ENCODE measurements at places on chromosomes 12 and 14.
A peak's percentile ranks its signal among the peaks of the same experiment; 100 is the strongest.

DNA sequence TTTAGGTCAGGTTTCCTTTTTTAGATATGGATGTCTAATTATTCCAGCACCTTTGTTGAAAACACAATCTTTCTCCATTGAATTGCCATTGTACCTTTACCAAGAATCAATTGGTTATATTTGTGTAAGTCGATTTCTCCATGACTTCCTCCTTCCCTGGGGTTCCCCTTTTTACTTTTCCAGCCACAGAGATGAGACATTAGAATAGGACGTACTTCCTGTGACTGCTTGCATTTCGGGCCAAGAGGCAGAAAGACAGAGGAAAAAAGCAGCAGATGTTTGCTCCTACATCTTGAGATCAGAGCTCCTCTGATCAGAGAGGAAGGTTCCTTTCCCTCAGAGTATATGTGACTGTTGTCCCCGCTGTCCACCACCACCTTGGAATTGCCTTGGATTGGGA lies 453.7 kb upstream of the RGS6 start:
- no peak for DNase-seq

DNA sequence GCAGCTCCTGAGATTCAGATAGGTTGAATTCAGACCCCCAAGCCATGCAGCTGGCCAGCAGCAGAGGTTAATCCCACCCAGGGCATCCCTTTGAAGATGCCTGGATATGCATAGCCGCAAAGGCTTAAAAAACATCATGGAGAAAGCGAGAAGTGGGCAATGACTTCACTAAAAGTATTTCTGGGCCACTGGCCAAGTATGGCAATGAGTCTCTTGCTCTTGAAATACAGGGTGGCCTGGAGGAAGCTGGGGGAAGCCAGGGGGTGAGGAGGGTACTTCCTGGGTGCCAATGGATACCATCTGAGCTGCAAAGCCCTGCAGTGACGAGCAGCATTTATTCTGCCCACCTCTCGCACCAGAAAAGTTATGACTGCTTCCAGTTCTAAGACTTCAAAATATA lies 539.3 kb upstream of the TBX3 start:
- DNase-seq: no peak

- peak; percentile 65 for DNase-seq
These were observed 913.9 kb upstream of the SEL1L start for GRCh38 chr14:82447586-82447985.

GRCh38 chr14:71232506-71232905 lies 325.2 kb downstream of the PCNX1 start:
- no peak for DNase-seq

GRCh38 chr12:22356231-22356630 lies 21.7 kb upstream of the ST8SIA1 start:
- no peak for DNase-seq

DNA sequence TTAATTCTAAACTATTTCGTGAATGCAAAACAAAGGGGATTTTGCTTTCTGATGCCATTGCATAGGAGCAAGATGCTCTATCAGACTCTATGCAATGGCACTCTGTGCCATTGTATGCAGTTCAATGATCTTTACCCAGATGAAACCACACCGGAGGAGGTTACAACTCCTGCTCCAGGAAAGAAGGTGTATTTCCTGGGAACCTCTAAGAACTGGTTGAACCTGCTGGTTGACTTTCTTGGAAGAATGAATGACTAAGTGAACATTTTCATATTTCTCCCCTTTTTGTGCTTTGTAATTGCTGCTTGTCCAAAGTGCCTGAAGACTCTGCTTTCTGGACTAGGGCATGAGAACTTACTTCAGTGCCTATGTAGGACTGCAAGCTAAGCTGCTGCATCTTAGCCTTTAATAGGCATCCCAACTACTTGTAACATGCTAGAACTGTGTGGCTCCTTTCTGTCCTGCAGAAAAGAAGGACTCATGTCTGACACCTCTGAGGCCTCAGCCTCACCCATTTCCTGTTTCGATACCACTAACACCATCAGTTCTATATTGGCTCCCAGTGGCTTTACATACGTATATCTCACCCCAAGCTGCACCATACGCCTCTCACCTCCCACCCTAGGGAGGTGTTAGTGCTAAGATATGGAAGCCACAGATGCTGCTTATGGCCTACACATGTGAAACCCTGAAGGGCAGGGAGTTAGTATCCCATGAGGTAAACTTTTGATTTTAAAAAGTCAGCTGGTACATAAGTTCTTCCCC lies 193.5 kb upstream of the CNOT2 start:
- DNase-seq: no peak

DNA sequence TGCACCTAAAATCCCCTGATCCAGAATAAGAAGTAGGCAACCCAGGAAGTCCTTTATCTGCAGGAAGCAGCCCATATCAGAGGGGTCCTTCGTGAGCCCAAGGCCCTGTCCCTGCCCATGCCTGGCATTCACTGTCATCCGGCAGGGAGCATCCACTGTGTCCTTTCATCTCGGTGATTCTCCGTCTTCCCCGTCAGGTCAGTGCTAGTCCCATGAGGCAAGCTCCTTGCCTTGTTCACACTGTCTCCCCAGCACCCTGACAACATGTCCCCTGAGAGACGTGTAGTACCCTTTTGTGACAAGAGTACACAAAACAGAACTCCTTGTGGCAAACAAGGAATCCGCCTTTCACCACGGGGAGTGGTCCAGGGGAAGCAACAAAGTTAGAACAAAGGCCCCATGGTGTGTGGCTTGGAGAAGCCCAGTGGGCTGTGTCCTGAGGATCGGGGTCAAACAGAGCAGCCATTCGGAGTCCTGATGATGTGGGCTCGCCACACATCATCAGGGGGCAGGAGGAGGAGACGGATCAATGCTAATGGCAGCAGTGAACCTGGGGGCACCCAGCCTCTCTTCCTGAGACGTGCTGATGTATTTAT lies 112.1 kb downstream of the DICER1 start:
- DNase-seq: no peak

DNA sequence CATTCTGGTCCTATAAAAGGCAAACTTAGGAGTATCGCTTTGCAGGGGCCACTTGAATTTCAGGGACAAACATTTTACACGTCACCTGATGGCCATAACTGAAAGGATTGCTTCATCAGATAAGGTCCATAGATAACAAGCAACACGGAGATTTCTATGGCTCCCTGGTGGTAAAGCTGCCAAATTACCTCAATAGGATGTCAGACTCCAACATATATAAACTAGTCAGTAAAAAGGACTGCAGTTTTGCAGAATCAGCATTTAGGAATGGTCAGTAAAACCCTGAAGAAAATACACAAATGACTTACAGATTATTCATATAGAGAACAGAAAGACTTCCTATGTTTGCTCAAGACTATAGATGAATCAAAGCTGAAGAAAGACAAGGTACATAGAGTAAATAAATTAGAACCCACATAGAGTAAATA lies 66.1 kb upstream of the GRIP1 start:
- no peak for DNase-seq

DNA sequence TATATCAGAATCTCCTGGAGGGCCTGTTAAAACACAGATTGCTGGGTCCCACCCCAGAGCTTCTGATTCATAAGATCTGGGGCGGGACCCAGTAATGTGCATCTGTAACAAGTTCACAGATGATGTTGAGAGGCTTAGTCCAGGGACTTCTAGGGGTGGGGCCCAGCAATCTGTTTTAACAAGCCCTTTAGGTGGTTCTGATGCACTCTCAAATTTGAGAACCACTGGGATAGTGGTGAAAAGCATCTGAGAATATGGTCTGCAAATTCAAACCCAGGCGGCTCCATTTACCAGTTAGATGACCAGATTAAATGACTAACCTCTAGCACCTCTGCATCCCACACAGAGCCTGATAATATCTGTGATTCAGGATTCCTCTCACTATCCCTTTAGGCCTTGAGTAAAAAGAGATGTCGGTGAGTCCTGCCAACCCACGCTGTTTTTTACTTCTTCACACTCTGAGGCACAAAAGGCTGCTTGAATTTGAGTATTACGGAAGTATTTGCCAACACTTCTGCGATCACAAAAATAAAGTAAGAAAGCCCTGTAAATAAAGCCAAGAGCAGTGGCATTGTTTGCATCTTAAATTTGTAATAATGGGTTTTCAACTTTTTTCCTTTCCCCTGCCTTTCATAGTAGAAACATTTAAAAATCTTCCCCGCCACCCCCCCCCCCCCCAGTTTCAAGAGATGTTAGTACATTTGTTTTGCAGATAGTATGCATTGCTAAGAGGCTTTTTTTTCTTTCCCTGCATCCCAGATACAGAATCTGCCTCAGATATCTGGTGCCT lies 1.8 kb upstream of the FRS2 start:
- DNase-seq: no peak

DNA sequence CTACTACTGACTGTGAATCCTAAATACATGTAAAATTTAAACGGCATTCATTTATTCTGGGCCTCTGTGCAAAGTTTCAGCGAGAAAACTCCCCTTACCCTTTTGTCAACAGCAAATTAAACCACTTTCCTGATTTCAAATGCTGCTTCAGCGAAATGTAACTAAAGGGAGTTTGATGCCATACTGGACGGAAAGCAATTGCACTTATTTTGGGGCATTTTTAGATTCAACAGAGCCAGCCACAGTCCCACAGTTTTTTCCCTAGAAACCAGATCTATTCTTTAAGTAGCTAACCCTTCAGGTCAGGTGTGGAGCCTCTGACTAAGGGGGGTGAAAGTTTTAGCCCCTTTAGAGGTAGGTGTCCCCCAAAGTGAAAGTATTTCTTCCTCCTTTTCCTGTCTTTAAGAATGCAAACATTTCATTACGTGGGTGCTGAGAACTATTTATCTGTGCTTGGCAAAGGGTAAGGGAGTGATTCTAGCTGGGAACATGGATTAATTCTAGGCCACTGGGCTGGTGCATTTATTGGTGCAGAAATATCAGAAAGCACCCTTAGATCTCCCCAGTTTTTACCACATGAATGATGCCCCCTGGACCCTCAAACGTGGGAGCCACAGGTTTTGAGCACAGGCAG lies 72.7 kb downstream of the SPTB start:
- no peak for DNase-seq

GRCh38 chr12:4723226-4723625 lies 3.0 kb downstream of the GALNT8 start:
- DNase-seq: no peak

DNA sequence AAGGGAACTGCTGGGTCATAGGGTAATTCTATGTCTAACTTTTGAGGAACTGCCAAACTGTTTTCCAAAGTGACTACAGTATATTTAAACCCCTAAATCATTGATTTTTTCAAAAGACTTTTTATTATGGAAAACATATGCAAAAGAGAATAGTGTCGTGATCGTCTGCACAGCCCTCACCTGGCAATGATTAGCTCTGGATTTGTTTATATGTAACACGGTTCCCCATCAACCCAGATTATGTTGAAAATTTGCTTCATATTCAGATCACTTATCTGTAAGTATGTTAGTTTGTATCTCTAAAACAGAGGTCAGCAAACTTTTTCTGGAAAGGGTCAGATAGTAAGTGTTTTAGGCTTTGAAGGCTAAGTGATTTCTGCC lies 52.7 kb downstream of the CCDC92 start:
- no peak for DNase-seq

GRCh38 chr14:62053188-62053587 lies 291.0 kb downstream of the SNAPC1 start:
- no peak for DNase-seq

- no peak for DNase-seq
These were observed 4.1 kb downstream of the RTRAF start for GRCh38 chr14:51993285-51993920.

GRCh38 chr12:121823101-121823726 lies 19.4 kb downstream of the SETD1B start:
- no peak for DNase-seq

GRCh38 chr12:39426636-39427240 lies 16.2 kb downstream of the KIF21A start:
- DNase-seq: no peak

DNA sequence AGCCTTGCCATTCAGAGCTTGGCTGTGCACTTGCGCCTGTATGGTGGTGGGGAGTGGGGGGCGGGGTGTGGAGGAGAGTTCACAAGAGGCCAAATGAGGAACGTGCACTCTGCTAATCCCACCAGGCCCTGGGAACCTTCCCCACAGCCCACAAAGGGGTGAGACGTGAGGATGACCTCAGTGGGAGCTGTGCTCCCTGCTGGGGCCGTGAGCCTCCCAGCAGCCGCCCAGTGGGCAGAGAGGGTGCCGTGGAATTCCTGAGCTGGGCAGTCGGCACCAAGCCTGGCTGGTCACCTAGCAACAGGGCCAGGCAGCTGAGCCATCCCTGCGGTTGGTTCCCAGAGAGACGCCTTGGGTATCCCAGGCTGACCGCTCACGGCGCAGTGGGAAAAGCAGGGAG lies 53.7 kb downstream of the CCNK start:
- DNase-seq: no peak

DNA sequence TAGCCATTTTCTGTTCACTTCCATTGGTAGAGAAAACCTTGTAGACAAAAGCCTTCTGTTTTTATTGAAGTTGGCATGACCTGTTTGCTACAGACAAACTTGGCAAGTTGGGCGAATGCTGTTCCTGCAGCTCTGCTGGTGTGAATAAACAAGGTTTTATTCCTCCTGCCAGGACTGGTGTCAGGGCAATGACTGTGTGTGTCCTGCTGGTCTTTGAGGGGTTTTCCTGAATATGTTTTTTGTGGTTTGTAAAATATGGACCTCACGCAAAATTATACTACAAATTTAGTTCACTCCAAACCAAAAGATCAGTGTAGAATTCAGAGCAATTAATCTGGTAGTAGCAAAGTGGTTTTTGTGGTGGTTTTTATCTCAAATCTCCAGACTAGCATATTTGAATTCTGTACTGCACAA lies 140.8 kb downstream of the ERC1 start:
- no peak for DNase-seq

DNA sequence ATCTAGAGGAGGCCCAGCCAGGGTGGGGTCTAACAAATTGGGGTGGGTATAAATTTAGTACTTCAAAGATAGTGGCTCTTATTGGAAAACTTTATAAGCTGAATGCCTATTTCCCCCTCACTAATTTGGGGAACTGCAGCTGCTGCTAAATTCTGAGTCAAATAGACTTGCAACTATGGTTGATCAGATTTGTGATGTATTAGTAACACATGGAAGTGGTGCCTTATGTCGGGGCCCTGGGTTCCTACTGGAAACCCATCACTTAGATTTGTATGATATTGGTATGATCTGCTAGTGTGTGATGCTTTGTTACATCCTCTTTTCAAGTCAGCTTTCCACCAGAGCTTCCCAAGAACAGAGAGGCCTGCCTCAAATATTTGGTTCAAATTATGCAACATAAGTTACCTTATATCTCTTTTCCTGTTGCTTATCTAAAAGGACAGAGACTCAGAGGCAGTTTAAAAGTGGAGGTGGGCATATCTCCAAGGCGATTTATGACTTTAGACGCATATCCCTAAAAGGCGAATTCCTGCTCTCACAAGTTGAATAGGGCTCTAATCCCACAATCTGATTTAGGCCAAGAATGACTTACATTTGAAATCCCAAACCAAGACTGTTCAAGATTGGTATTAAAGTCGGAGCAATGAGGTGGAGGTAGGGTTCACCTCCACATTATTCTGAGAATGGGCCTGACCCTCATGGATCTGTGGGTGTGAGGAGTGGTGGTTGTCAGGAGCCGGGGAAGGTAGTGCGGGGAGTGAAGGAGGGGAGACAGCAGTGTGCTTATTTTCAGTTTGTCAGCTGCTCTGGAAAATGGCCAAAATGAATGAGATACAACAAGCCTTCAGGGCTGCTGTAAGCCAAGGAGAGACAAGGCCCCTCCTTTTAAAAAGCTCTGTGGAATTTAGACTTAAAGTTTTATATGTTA lies 425.8 kb downstream of the RAD51B start:
- peak; percentile 39 for DNase-seq

GRCh38 chr14:75025082-75025481 lies 22.4 kb downstream of the EIF2B2 start:
- no peak for DNase-seq
